ENCODE measurements at places on chromosomes 13 and 19.

DNA sequence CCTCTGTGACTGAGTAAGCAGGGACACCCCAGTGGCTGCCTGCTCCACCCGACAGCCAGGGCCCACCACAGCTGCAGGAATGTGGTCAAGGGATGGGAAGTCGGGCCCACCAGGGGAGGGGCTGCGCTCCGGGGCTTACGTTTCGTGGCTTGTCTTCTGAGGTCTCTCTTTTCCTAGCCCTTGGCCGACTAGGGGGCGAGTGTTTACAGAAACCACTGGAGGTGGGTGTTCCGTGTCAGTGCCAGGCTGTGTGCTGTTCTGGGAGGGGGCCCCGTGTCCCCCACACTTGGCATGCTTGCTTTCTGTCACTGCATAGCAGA lies 4.5 kb downstream of the ADAT3 start:
- no peak for DNase-seq

- DNase-seq: no peak
Measured at GRCh38 chr19:16204005-16204294, 6.2 kb downstream of the AP1M1 start.

DNA sequence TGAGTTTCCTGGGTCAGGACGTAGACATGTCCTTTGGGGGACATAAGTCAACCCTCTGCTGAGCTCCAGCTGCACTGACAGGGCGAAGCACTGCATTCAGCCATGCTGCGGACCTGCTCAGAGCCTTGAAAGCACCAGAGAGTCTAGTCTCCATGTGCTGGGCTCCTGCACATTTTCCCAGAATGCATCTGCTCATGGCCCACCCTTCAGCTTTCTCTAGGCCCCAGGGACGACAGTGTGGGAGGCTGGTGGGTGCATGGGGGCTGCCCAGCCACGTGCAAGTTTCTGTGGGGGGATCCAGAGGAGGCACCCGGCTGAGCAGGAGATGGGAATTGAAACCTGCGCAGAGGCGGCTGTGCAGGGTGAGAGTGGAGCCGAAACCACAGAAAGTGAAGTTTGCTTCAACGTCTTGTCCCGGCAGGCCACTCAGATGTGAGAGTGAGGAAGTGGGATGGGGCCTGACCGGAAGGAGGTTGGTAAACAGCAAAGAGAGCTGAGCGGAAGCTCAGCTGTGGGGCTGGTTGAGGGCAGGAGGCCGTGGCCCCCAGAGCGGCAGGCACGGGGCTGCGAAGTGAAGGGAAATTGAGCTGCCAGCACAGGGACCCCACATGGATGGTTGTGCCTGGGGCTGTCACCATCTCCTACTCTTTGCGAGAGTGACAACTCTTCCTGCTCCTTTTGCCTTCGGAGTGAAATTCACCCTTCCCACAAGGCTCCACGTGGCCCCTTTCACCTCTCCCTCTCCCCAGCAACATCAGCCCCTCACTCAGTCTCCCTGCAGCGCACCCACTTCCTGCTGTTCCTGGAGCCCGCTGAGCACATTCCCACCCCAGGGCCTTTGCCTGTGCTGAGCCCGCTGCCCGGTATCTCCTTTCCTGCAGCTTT lies 11.8 kb downstream of the PGLS start:
- DNase-seq: peak; percentile 87

GRCh38 chr13:35995136-35995535 lies 136.0 kb downstream of the DCLK1 start:
- DNase-seq: no peak

- DNase-seq: no peak
Measured at GRCh38 chr13:31207661-31208552, 8.1 kb downstream of the B3GLCT start.

- no peak for DNase-seq
Measured at GRCh38 chr19:1860821-1861598, 2.4 kb downstream of the KLF16 start.

Data from GM10248 (cell line).